ENCODE measurements at places on chromosomes 12 and 14. TPM values are rescaled to one million over a fixed set of nuclear protein-coding genes. Genes with fewer than 3 reads are reported as not detected.
A peak's percentile ranks its signal among the peaks of the same experiment; 100 is the strongest.

- peak; percentile 91 for ATAC-seq
Measured at GRCh38 chr12:54383041-54383609, 1.4 kb downstream of the ZNF385A start.

GRCh38 chr12:99343960-99344359 is 303.6 kb upstream of the GARIN6 start:
- ATAC-seq: no peak

GRCh38 chr14:34989762-34990161 is 7.0 kb downstream of the SRP54 start:
- no peak for ATAC-seq

DNA sequence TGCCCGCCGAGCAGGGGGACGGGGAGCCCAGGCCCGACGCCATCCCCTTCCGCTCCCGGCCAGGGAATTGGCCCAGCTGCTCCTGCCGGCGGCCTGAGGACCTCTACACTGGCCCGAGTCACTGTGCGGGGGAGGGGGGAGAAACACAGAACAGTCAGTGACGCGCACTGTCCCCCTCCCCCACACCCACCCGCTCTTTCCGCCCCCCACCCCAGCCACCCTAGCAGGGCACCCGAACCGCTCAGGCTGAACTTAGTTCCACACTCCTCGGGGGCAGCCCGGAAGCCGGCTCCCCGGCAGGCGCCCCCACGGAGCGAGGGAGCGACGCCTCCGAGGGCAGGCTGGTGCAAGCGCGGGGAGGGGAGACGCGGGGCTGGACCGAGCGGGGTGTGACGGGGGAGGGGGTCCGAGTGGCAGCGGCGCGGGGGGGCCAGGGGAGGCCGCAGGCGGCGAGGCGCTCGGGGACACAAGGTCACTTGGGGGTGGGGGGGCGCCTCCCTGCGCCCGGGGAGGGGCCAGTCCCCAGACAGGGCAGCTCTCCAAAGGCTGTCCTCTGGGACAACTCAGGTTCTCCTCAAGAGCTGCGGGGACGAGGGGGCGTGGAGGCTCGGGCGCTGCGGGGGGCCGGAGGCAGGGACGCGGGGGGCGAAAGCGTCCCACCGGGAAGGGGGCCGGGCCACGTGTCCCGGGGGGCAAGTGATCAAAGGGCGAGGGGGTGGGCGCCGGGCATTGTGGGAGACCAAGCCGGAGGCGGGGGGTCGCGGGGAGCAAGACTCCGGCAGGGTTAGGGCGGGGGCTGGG is 648 bp downstream of the CHD4 start:
- ATAC-seq: peak; percentile 47

DNA sequence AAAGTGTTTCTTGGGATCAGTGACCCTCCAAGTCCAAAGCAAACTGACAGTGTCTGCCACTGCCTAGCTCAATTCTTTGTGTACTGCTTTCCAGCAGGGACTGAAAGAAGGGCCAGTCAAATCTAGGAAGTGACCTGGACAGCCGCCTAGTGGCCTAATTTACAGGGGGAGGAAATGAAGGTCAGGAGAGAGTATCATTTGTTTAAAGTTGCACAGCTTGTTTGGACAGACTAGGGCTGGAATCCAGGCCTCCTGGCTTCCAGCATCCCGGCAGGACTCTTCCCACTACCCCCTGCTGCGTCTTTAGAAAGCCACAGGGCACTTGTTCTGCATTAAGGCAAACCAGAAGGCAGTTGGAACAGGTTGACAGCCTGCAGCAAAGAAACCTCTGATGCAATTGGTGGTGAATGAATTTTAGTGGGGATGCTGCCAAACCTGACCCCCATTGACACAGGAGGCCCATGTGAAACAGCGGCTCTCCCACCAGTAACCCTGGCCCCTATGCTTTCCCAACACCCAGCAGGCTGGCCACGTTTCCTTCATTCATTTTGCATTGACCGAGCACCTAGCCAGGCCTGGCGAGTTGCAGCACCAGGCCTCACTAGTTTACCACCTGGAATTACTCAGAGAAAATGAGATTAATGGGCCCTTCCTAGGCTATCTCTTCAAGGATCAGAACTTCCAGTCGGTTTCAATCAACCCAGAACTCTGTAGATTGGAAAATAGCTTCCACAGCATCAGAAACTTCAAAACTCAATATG is 28.2 kb downstream of the GALNT16 start:
- ATAC-seq: no peak

DNA sequence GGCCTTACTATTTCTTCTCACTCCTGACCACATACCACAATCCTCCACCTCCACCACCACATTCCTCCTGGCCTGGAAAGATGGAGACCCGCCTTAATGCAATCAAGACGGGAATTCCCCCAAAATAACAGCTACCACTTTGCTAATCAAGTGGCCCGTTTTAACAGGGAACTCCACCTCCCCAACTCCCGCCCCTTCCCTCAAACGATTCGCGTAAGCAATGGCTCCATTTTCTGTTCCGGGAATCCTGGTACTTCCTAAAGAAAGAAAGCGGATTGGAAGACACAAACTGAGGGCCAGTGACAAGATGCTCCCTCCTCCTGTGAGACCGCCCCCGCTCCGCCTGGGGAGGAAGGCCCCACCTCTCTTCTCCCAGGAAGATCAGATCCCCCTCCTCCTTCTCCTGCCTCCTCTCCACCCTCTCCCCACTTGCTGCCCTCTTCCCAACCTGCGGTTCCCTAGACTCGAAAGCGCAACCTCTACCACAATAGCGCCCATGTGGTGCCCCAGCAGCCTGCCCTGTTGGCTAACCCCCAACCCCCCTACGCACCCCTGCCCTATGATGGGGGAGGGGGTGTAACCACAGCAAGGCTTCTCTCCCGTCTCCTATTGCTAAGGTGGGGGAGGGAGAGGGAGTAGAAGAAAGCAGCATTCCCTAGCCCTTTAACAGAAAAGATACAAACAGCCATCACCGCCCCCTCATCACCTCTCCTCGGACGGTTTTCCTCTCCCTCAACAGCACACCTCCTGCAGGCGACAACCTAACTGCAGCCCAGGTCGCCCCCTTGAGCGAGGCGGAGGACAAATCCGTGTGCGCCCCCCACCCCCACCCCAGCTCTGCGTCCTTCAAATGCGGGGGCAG is 777 bp downstream of the ARF3 start:
- ATAC-seq: peak; percentile 30

GRCh38 chr12:109702111-109702841 is 11.3 kb upstream of the FAM222A start:
- ATAC-seq: no peak

GRCh38 chr14:92659765-92660561 is 88.5 kb downstream of the LGMN start:
- ATAC-seq: peak; percentile 3

DNA sequence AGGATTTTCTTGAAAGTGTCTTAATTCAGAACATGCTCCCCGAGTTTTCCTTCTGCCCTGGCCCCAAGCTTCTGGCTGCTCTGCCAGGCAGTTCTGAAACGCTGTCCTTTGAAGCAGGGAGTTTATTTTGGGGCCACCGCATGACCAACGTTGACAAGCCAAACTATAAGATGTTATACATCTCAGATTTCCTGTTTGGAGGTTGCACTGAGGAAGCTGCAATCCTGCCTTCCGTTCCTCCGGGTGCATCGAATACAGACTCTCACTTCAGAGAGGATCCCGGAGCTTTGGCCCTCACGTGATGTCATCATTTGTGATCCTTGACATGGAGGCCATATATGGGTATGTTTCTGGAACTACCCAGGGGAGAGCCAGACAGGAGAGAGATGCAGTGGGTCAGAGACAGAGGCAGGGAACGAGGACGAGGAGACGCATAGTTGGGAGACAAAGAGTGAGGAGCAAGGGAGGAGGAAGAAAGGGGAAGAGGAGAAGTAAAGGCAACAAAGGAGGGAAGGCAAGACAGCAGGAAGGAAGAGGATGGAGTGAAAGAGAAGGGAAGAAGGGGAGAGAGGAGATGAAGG is at the start of gene ASB2:
Gene ASB2, minus strand, starts transcription at position 94 of the 581 bp plus-strand sequence. CDS start 12,031 bp downstream, outside the sequence.
- ATAC-seq: peak; percentile 24

TSPAN9 gene
- 0.65 TPM for total RNA-seq

LACRT gene
- total RNA-seq: not detected

C1S gene
- total RNA-seq: 13.1 TPM

Measured in activated T-helper 17 cell treated with anti-CD3 and anti-CD28 coated beads, Interleukin-2, amount 50 U/mL, for 72 hours (primary cell).